ENCODE measurements at places on chromosomes 1 and 21.

DNA sequence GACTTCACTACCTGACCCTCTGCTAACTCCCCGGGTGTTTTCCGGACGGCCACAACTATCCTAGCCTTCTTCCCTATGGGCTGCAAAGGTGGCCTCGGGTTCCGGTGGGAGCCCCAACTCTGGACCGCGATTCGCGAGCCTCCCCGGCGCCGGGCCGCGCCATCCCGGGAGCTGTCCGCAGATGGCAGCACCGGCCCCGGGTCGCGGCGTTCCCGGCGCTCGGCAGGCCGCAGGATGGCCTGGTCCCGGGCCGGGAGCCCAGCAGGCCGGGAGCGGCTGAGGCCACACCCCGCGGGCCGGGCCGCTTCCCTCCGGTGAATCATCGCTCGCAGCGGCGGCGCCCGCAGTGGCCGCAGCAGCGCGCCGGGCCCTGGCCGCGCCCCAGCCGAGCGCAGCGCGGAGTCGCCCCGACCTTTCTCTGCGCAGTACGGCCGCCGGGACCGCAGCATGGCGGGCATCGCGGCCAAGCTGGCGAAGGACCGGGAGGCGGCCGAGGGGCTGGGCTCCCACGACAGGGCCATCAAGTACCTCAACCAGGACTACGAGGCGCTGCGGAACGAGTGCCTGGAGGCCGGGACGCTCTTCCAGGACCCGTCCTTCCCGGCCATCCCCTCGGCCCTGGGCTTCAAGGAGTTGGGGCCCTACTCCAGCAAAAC, at the start of gene CAPN2:
CAPN2 (plus strand) TSS at position 346 of the 656 bp plus-strand sequence; CDS start at position 448, 102 bp downstream.
- DNase-seq = peak; percentile 98

GRCh38 chr21:46284733-46285132, 678 bp downstream of the MCM3AP start:
- DNase-seq = no peak

GRCh38 chr1:11058595-11059154, 1.1 kb downstream of the SRM start:
- peak; percentile 32 for DNase-seq

GRCh38 chr1:106746448-106747085, 309.9 kb upstream of the PRMT6 start:
- no peak for DNase-seq

DNA sequence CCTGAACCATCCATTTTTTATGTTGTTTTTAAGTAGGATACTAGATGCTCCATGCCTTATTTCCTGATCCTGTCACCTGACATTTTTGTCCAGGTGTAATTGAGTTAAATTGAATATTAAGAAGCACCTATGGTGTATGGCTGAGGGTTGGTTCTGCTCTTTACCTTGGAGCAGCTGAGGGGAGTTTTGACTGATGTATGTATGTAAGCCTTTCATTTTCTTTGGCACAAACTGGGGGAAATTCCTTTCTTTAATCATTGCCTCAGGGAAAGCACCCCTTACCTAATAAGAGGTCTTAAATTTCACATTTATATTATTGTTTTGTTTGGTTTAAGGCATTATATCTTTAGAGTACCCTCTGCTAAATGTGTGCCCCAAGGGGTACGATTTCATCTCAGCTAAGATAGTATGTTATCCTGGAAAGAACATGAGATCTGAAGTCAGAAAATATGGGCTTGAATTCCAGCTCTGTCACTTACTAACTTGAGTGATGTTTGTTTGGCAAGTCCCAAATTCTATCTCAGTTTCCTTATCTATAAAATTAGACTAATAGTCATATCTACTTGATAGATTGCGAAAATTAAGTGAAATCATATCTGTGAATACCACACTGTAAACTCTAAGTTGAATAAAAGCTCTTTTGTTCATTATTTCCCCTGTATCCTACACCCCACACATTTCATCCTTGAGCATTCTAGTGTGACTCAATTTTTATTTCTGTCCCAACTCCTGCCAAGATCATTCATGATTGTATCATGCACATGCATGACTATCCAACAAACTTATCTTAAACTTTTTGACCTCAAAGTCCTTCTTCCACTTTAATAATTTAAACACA, 57.7 kb upstream of the NUF2 start:
- DNase-seq = peak; percentile 30

DNA sequence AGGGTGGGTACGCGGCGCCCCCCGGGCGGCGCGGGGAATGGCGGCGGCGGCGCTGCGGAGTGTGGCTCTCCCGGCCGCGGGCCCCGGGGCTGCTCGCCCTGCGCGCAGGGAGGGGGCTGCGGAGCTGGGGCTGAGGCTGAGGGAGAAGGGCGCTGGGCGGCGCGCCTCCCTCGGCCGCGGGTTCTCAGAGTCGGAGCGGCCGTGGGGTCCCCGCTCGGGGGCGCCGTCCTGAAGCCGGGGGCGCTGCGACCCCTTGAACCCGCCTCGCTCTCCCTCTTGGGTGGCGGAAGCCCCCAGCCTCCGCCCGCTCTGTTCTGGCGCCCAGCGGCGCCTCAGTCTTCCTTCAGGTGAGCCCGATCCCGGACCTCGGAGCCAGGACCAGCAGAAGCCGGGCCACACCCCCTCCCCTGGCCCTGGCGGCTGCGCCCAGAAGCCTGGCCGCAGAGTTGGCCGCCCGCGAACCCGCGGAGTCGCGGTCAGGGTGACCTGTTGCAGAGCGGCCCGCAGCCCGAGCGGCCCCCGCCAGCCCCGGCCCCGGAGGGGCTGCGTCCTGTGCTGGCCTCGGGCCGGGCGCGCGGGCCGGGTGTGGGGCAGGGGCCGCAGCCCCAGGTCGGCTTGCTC, 532 bp downstream of the RALGPS2 start:
- DNase-seq = peak; percentile 69
